ENCODE measurements at places on chromosomes 7 and 10.
A peak's percentile ranks its signal among the peaks of the same experiment; 100 is the strongest.

- no peak for DNase-seq
Measured at GRCh38 chr7:158114056-158114850, 473.4 kb downstream of the PTPRN2 start.

DNA sequence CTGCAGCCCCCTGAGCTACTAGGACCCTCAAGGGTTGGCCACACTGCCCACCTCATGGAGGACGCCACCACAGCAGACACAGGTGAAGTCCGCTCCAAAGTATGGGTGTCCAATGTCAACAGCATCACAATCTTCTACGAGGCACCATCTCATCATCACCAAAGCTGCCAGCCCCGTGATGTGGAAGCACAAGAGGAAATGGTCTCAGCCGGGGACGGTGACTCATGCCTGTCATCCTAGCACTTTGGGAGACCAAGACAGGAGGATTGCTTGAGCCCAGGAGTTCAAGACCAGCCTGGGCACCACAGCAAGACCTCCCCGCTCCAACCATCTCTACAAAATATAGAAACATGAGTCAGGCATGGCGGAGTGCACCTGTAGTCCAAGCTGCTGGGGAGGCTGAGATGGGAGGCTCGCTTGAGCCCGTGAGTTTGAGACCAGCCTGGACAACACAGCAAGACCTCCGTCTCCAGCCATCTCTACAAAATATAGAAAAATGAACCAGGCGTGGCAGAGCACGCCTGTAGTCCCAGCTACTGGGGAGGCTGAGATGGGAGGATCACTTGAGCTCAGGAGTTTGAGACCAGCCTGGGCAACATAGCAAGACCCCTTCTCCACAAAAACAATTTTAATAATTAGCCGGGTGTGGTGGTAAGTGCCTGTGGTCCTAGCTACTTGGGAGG lies 48.8 kb upstream of the MYL10 start:
- peak; percentile 68 for DNase-seq

- no peak for DNase-seq
Measured at GRCh38 chr7:91103363-91103762, 160.9 kb upstream of the FZD1 start.

DNA sequence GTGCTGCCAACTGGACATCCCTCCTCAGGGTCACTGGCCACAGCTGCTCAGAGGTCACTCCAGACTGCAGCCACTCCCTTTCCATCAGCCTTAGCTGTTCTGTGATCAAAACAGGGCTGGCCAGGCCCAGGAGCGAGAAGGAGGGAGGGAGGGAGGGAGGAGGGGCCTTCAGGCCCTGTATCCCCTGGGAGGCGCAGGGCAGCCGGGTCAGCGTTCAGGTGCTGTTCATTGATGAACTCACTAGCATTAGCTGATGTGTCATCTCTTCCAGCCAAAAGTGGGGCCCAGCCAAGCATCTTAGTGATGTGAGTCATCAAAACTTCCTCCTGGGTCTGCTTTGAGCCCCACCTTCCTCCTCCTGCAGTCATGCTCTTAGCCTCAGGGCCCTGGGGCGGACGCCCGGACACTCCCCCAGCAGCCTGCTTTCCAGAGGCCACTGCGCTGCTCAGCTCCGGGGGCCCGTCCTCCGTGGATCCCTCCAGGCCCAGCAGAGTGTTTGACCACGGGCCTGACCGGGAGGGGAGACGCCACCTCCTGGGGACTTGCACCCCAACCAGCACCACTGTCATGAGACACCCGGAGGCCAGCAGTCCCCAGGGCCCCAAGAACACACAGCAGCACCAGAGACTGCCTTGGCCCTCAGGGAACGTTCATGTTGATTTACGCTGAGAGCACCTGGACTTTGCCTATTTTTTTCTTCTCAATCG lies 149.2 kb downstream of the PRKAG2 start:
- DNase-seq = peak; percentile 100

DNA sequence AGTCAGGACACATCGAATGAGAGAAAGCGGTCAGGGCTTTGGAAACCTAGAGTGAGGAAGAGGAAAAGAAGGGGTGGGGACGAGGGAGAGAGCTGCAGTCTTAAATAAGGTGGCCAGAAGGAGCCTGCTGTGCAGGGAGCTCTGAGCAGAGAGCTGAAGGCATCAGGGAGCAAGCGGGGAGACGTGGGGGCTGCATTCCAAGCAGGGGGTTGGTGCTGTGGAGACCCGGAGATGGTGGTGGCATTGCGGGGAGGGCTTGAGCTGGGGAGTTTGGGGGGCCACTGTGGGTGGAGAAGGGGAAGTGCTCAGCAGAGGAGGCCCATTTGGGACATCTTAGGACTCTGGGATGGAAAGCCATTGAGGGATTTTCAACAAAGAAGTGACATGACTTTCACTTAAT lies 38.7 kb upstream of the ZNF32 start:
- no peak for DNase-seq

GRCh38 chr7:112571852-112572607 lies 91.2 kb downstream of the LSMEM1 start:
- DNase-seq = peak; percentile 22

GRCh38 chr7:38775506-38776175 lies 133.3 kb downstream of the VPS41 start:
- no peak for DNase-seq

DNA sequence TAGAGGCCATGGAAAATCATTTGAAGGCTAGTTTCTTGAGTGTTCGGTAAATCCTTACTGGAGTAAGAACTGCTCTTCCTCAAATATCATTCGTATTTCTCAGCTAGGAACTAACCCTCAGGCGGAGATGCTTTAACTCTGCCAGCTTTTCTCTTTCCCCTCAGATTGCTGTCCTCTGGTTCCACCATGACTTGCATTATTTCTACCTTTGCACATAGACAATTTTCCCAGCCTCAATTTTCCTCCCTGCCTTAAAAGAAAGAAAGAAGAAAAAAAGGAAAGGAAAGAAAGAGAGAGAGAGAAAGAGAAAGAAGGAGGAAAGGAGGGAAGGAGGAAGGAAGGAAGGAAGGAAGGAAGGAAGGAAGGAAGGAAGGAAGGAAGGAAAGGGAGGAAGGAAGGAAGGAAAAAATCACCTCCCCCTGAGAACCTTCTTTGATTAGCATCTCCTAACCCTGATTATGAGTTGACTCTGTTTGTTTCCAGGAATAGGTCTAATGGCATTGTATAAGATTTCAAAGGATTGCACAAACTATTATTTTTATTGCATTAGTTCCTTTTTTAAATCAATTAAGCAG lies 123.3 kb upstream of the FAM204A start:
- no peak for DNase-seq

DNA sequence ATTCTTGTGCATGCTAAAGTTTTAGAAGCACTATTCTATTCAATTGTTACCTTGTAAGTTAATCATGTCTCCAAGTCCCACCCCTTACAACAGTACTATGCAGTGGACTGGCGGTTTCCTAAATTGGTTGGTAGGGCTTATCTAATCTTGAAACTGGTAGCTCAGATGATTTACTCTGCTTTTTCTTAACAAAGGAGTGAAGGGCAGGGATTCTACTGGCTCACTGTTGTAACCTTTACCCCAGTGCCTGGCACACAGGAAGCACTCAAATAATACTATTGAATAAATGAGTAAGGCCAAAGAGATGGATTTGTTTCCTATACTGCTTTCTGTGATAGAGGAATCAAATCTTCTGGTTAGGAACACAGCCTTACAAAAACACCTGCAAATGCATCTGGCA lies 46.0 kb upstream of the CYCS start:
- DNase-seq = no peak

DNA sequence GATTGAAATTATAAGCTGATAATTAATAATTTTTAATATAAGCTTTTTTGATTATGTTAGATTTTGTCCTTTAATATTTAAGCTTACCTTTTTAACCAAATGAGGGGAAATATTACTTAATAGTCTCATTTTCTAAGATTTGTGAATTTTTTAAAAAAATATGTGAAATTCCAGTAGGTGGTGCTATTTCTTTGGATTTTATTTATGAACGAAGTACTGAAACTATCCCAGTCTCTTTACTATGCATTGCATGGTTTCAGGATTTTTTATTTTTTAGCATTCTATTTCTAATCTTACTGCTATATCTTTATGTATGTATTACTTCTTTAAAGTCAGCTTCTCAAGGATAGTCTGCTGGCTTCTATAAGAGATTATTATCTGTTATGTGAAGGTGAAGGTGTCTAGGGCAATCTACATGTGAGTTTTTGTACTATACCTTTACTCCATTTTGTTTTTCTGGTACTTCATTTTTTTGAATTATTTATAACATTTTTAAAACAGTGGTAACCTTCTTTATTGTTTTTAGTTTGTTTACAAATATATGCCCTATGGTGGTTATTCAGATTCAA lies 78.3 kb downstream of the ATRNL1 start:
- peak; percentile 34 for DNase-seq

GRCh38 chr7:25752967-25753791 lies 398.8 kb upstream of the NFE2L3 start:
- no peak for DNase-seq

- DNase-seq = no peak
Measured at GRCh38 chr10:75646916-75647315, 215.5 kb downstream of the LRMDA start.

GRCh38 chr10:34389801-34390200 lies 425.3 kb downstream of the PARD3 start:
- no peak for DNase-seq

GRCh38 chr7:24879291-24879690 lies 100.7 kb downstream of the OSBPL3 start:
- no peak for DNase-seq

DNA sequence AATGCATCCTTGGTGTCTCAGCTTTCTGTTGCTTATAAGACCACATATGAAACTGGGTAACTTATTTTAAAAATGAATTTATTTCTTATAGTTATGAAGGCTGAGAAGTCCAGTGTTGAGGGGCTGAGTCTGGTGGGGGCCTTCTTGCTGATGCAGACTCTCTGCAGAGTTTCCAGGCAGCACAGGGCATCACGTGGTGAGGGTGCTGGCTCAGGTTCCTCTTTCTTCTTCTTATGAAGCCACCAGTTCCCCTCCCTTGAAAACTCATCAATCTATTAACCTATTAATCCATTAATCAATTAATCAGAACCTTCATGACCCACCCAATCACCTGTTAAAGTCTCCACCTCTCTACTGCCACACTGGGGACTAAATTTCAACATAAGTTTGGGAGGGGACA lies 595.6 kb upstream of the NRP1 start:
- DNase-seq = no peak

DNA sequence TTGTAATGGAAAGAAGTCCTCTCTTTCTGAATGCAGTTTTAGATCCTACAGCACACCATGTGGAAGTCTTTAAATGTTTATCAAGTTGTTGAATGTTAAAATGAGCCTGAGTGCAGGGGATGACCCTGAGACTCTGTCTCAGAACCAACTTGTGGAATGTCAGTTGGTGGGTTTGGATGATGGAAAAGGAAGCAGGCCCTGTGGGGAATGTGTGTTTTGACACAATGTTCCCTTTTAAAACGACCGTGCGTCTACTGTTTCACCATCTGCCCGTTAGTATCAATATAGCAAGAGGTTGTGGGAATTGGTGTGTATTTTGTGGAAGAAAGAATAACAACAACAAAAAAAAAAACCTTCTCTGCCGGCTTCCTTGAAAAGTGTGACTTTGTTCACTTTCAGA lies 8.3 kb downstream of the DYNC1I1 start:
- DNase-seq = no peak

GRCh38 chr10:130485236-130485957 lies 349.2 kb downstream of the GLRX3 start:
- DNase-seq = no peak

- DNase-seq = no peak
Measured at GRCh38 chr10:122503886-122504609, 42.7 kb downstream of the HTRA1 start.

- DNase-seq = no peak
Measured at GRCh38 chr10:73076360-73077183, 20.1 kb downstream of the P4HA1 start.

- peak; percentile 72 for DNase-seq
Measured at GRCh38 chr7:112205343-112206237, 609 bp downstream of the DOCK4 start.

GRCh38 chr7:148483515-148484308 lies 106.9 kb upstream of the C7orf33 start:
- no peak for DNase-seq

- no peak for DNase-seq
Measured at GRCh38 chr7:54336800-54337199, 205.4 kb upstream of the VSTM2A start.

DNA sequence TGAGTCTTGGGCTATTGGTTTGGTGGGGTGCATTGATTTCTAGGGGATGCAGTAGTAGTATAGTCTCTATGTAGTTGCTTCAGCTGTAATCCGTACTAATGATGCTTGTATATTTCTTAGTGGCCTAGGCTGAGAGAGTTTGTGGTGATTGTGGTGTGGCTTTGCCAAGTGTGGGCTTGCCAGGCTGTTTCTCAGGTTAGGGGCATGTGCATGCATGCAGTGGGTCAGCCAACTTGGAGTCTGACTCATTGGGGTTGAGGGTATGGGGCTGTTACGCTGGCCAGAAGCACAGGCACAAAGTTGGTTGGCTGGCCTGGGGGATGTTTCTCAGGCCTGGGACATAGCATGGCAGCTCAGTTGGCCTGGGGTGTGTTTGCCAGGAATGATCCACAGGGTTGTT lies 25.7 kb upstream of the PLA2G12B start:
- no peak for DNase-seq

DNA sequence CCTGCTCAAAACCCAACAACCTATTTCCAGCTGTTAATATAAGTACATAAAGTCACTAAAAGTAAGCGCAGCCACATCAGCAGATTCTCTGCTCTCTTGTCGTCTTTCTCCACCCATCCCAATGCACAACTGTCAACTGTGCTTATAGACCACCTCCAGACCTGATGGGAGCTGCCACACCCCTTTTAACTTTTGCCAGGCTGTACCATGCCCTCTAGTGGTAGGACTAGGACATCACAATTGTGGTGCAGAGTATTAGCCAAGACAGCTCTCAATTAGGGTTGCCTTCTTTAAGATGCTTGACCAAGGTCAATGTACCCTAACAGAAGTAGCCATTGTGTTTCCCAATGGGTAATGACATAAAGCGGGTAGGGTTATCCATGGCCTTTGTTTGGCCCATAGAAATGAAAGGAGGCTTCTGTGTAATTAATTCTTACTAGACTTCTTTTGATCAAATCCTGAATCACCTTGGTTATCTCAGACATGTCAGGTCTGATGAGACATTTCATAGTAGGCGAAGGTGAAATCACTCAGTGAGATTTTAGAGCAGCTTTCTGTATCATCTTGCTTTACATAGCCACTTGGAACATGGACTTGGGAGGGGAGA lies 68.1 kb downstream of the SCRN1 start:
- peak; percentile 74 for DNase-seq

DNA sequence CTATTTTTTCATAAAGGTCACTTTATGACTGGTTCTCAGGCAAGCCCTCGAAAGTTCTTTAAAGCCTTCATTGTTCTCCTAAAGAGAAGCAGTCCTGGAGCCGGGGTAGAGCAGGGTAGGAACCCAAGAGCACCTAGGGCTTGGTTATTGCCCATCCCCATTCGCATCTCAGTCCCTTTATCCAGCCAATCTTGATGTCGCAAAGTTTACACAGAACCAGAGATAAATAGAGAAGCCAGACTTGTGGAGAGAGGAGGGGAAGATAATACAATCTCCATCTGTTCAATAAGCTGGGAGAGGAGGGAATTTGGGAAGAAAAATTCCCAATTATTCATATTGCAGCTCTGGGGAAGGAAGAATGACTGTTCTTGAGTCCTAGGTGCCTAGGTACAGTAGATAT lies 6.4 kb upstream of the SRI start:
- no peak for DNase-seq

- no peak for DNase-seq
Measured at GRCh38 chr10:117731121-117731791, 188.7 kb downstream of the EMX2 start.

All from RKO (cell line).